ENCODE measurements at places on chromosomes 1 and 21.
A peak's percentile ranks its signal among the peaks of the same experiment; 100 is the strongest.

- no peak for DNase-seq
Observed at GRCh38 chr1:68174738-68175113, 57.6 kb downstream of the WLS start.

GRCh38 chr1:243294723-243295121 is 38.9 kb downstream of the SDCCAG8 start:
- DNase-seq = no peak

GRCh38 chr1:162902416-162902815 is 41.4 kb upstream of the CCDC190 start:
- no peak for DNase-seq

DNA sequence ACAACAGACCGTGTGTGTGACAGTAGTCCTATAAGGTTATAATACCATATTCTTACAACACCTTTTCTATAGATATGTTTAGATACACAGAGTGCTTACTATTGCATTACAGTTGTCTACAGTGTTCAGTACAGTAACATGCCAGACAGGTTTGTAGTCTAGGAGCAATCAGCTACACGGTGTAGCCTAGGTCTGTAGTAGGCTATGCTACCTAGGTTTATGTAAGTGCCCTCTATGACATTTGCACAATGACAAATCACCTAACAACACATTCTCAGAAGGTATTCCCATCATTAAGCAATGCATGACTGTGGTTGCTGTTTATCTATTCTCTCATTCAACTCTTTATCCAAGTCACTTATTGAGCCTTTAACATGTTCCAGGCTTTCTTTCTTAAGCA is 1.8 kb upstream of the WLS start:
- no peak for DNase-seq

GRCh38 chr1:110040548-110040947 is 6.1 kb downstream of the STRIP1 start:
- DNase-seq = no peak

DNA sequence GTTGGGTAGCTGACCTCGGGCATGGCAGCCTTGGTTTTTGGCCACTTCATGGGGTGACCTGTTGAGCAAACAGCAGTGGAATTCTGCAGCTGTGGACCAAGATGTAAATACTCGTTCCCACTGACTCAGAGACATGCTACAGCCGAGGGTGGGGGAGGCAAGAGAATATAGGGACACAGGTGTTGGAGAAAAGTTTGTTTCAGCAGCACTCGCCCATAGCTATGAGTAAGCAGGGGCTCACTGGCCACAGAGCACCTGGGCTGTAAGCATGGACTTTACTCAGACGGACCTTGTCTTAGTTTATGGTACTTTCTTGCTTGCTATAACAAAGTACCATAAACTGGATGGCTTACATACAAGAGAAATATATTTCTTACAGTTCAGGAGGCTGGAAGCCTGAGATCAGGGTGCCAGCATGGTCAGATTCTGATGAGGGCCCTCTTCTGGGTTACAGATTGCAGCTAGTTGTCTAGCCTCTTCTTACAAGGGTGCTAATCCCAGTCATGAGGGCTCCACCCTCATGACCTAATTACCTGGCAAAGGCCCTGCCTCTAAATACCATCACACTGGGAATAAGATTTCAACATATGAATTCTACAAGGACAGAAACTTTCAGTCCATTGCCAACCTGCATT is 437.2 kb upstream of the DAB1 start:
- no peak for DNase-seq

DNA sequence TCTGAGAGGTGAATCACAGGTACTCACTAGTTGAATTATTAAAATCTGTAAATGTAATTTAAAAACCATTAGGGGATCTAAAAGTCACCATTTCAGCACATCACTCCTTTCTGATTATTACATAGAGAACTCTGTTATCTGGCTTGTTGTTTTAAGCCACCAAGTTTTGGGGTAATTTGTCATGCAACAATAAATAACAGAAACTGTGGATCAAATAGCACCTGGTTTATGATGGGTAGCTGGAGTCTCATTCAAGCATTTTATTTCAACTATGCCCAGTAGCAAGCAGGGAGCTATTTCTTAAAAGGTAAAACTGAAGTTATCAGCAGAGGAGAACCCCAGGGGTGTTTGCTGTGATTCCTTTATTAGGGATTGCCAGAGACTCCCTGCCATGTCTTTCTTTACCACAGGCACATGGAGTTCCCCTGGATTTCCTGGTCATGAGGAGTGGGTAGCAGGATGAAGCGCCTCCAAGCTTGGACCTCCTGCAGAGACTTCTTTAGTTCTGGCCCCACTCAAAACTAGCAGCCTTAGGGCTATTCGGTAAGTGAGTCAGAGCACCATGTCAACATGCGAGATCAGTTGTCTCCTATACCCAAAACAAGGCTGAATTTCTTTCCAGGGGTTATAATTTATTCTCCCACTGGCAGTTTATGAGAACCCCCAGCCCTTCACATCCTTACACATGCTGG is 179.2 kb downstream of the GIPC2 start:
- DNase-seq = no peak

- DNase-seq = no peak
Observed at GRCh38 chr21:38997051-38997842, 186.0 kb downstream of the PSMG1 start.

- DNase-seq = no peak
Observed at GRCh38 chr1:61005614-61006580, 76.5 kb upstream of the NFIA start.

DNA sequence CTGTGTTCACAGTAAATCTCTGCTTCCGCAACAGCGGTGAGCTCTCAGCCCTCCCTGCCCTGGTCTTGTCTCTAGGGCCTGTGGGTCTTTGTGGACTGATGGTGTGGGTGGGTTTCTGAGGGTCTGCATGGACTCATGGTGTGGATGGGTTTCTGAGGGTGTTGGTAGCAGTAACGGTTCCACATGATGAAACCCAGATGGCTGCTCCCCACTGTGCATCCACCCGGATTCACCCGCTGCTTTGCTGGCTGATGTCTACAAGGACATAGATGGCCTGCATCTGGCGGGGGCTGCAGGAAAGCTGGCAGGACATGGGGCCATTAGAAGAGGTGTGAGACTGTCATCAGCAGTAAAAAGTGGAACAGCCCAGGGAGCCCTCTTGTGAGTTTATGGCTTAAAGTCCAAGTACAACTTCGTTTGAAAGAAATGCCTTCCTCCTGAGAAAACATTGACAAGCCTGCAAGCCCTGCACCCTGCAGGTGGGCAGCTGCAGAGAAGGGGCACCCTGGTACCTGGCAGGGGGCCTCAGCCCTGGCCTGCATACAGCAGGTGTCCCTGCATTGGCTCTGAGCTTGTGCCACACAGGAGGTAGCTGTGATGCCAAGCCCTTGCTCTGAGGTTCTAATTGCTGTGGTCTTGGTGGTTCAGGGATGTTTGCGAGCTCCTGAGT is 156.9 kb upstream of the COL6A1 start:
- peak; percentile 56 for DNase-seq

DNA sequence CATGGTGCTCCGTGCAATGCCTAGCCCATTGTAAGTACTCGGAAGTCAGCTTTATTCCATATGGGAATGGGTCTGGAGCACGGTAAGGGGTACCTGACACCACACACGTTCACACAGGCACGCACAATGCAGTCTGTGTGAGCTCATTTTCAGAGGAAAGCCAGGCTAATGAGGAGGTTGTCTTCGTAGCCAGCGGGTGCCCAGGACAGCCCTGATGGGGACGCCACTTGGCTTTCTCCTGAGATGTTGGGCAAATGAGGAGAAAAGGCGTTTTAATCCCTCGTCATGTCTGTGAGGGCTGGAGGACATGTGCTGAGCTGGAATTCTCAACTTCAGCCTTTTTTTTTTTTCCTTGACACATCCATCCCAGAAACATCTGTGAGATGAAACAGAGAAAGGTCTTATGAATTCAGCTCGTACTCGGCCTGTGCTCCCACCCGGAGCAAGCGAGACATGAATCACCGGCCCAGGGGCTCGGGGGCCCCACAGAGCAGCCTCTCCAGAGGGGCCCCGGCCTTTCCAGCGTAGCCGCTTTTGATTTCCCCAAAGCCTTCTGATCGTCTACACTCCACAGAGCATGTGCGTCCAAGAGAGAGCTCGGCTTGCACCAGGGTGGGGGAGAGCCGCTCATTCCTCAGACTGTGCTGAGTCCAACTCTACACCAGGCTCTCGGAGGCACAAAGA is 125.1 kb downstream of the EPHB2 start:
- no peak for DNase-seq

DNA sequence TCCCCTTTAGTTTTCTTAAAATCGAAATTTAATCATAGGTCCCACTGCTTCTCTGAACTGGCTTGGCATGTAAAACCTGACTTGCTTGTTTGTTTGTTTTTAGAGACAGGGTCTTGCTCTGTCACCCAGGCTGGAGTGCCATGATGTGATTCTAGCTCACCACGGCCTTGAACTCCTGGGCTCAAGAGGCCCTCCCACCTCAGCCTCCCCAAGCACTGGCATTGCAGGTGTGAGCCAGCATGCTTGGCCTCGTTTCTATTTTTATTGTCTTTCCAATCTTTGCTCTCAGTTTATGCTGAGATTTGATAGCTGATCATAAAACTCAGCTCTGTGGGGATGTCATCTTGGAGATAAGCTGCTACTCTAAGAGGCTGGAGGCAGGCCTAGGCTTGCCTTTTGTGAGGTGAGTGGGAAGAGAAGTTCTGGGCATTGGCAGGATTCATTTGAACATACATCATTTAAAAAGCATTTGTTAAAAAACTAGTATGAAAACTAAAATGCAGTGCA is 51.5 kb upstream of the GCLM start:
- DNase-seq = no peak

- no peak for DNase-seq
Observed at GRCh38 chr1:147664206-147664605, 6.1 kb downstream of the ACP6 start.

DNA sequence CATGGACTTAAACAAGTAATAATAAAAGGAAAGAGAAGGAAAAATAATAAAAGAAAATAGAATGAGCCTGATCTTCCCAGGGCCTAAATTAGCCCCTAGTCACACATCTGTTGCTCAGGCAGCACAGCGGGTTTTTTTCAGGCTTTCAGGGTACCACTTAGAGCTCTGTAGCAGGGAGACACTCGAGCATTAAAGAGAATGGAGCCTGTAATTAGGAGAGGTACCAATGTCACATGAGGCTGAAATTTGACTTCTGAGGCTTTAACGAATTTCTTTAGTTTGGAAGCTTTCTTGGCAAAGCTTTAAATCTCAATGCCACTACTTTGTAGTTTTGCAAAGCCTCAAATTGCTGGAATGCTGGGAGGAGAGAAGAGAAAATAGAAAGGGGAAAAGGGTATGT is 116.3 kb downstream of the AK5 start:
- no peak for DNase-seq

DNA sequence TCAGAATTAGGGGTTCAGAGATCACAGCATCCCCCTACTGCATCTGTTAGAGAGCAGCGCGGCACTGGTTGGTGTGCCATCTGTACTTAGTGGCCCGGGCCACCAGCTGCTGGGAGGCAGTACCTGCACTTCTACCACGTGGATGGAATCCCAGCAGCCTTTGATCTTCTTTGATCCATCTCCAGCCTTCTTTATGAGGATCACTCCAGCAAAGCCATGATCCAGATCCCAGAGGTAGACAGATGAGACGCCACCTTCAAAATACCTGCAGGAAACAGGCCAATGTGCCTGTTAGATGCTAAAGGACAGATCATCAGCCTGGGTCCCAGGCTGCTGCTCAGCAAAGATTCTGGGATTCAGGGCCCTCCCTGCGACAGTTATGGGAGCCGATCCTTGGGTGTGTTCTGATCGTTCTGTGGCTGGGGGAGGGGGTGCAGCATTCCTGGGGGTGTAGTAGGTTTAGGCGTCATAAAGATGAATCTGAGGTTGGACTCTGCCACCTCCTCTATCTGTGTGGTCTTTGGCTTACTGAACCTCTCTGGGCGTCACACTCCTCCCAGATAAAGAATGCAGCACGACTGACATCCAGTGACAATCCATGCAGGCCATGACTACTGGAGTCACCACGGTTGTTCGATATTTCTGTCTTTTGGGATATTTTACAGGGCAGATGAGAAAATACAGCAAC is 45.3 kb downstream of the SLC66A1 start:
- no peak for DNase-seq

DNA sequence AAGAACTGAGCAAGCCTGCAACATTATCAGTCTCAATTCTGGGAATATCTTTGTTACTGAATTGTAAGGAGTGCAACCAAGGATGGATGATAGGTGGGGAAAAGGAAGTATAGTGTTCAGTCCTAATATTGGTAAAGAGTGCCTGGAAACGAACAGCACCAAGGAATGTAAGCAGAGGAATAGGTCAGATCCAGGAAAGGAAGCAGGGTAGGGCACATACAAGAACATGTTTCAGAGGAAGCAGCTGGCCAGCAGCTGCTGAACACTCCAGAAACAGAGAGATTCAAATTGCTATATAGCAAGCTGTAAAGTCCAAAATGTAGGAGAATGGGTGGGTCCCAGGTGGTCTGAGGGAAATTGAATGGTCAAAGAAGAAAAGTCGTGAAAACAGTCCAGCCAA is 37.9 kb downstream of the CRB1 start:
- no peak for DNase-seq

GRCh38 chr1:167839009-167839408 is 74.9 kb downstream of the ADCY10 start:
- DNase-seq = no peak

GRCh38 chr21:27196651-27197050 is 229.8 kb upstream of the ADAMTS5 start:
- no peak for DNase-seq

DNA sequence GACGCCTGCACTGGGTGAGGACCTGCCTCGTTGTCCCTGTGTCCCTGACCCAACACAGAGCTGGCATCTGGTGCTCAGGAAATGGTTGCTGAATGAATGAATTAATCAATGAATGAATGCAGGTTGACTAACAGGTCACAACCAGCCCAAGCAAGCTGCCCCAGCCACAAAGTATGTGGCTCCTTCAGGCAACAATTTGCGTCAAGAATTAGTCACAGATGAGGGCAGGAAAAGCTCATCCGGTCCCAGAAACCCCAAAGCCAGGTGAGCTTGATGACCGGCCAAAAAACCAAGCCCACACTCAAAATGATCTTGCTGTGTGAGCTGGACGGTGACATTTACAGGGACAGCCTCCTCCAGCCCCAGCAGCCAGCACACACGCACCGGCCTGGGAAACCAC is 40.6 kb upstream of the GPR153 start:
- DNase-seq = no peak

DNA sequence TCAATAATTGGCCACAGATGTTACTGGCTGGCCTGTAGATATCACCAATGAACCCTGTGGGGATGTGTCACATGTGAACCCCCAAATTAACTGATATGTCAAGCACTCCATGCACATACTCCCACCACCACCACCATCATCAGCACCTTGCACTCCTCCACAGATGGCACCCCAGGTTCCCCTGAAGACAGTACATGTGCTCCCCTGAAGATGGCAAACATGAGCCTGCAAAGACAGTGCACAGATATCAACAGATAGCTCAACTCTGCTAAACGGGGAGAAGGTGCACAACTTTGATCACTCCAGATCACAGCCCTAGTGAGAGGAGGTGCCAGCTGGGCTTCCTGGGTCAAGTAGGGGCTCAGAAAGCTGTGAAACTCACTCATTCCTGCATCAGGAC is 74.4 kb downstream of the CLCA4 start:
- DNase-seq = no peak

DNA sequence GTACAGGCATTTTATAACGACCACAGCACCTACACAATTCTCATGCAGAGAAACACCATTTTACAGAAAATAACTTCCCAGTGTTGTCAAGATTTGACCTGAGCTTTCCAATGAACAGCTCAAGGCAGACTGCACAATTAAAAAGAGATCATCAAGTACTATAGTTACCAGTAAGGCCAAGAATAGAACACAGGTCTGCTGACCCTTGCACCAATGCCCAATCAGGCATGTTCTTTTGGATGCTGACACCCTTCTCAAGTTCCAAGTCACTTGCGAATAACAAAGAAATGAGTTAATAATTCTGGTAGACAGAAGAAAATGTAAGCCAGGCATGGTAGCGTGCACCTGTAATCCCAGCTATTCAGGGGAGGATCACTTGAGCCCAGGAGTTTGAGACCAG is 101.9 kb downstream of the SLC45A1 start:
- DNase-seq = no peak

Measured in substantia nigra (tissue), 51 donors.